Effector CD4-positive, alpha-beta T cell (primary cell): ENCODE measurements at places on chromosomes 5 and 9.

GRCh38 chr5:34898258-34898895 is 16.9 kb downstream of the RAD1 start:
- peak; percentile 46 for DNase-seq

GRCh38 chr9:7121664-7122063 is 363.9 kb downstream of the KDM4C start:
- DNase-seq = no peak

DNA sequence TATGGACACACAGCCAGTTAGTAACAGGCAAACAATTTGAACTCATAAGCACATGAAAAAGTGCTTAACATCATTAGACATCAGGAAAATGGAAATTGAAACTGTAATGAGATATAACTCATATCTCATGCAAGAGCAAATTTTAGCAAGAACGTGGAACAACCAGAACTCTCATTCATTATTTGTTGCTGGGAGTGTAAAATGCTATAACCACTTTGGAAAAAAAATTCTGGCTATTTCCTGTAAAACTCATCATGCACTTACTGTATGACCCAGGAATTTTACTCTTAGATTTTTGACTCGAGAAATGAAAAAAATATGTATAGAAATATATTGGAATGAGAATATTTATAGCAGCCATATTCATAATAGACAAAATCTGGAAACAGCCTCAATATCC is 205.7 kb upstream of the PUM3 start:
- DNase-seq = no peak

GRCh38 chr5:1165864-1166263 is 35.5 kb upstream of the SLC6A19 start:
- no peak for DNase-seq

GRCh38 chr9:27627188-27627564 is 53.9 kb upstream of the C9orf72 start:
- no peak for DNase-seq

DNA sequence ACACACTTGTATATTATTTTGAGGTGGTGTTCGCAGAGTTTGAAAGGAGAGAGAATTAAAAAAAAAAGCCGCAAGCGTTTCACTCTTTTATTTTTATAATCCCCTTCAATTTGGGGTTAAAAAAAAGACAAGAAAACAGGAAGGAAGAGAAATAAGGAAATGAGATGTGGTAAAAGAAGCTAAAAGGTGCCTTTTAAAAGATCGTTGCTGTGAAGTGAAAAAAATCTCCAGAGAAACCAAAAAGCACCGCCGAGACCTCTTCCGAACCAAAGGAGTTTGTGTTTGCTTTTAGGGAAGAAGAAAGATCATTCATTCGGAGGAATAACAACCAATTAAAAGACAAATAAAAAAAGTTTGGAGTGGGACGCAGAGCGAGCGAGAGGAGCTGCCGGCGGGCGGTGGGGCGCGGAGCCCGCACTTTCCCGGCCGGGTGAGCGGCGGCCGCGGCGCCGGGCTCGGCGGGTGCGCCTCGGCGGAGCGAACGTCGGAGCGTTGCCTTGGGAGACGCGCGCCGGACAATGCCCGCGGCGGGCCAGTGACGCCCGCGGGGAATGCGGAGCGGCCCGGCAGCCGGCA is 355 bp downstream of the TLE4 start:
- no peak for DNase-seq

GRCh38 chr5:17127743-17128231 is 89.6 kb upstream of the BASP1 start:
- no peak for DNase-seq

GRCh38 chr5:43141211-43141610 is 20.5 kb downstream of the ZNF131 start:
- DNase-seq = no peak

DNA sequence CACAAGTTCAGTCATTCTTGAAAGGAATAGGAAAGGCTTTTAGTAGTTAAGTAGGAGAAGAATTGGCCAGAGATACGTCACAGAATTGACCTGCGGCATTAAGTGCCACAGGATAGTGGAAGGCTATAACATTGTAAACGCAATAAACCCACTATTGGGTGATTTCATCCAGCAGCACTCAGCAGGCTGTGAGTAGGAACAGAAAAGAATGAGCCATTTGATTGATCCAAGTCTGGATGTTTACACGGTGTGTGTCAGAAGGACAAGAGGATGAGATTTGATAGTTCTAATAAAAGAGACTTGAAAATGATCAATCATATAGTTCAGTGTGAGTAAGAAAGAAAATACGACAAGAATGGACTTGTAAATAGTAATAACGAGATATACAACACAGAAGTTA is 110.0 kb upstream of the MTAP start:
- DNase-seq = no peak

DNA sequence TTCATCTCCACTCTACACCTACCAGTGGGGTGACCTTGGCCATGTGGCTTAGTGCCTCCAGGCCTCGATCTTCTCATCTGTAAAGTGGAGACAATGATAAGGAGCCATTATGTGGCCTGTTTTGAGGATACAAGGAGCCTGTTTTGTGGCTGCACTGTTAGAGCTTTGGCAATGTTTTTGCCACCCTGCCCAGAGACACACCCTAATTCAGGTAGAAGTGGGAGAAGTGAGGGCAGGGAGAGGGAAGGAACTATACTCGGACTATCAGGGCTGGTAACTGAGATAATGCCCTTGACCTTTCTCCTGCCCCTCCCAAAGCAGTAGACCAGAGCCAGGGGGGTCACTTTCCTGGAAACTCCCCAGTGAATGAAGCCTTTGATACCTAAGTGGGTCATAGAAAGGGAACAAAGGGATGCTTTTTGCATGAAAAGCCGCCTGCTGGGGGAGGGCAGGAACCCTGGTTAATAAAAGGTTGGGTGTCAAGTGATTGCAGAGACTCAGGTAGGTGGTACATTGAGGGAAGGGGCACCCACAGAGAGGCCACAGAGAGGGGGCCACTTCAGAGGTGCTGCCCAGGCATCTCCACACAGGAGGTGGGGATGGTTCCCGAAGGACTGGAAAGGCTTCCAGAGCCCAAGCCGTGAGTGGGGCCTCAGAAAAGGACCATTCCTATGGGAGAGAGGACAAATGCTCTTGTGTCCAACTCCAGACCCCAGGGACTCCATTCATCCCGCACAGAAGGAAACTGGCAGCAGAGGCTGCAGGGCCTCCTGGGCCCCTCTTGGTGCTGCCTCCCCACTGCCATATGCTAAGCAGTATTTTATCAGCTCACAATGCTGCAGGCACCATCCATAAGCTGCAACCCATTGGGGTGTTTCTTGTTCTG is 42.3 kb upstream of the VDAC1 start:
- no peak for DNase-seq

DNA sequence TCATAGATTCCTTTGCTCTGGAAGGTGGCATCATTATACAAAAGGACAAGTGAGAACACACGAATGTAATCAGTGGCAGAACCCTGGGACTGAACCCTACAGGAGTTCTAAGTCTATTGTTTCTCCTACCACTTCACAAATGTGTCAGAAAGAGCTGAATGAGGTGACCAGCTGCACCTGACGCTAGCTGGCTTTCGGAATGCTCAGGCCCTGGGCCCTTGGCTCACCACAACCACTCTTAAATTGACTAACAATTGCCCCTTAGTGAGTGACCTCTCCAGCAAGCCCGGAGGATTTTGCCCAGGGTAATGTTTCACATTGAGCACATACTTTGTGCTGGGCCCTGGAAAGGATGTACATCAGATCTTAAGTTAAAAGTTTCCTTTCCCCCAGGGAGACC is 41.2 kb upstream of the ABCA1 start:
- no peak for DNase-seq

- DNase-seq = peak; percentile 24
Measured at GRCh38 chr5:138503487-138504270, 38.4 kb downstream of the EGR1 start.

DNA sequence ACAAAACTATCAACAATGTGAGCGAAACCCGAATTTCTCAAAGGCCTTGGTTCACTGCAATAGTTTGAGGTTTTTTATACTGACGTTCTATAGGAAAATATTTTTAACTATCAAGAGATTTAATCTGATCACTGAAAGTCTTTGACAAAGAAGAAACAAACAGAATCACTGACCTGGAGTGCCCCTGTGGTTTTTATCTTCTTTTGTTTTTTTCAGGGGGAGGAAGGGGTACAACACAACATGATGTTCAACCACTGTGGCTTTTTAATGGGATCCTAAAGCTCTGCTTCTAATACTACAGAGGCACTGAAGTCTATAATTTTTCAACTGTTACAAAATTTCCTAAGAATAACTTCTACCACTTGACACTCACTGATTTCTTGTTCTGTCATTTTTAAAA is 185.9 kb downstream of the AP3B1 start:
- DNase-seq = no peak

DNA sequence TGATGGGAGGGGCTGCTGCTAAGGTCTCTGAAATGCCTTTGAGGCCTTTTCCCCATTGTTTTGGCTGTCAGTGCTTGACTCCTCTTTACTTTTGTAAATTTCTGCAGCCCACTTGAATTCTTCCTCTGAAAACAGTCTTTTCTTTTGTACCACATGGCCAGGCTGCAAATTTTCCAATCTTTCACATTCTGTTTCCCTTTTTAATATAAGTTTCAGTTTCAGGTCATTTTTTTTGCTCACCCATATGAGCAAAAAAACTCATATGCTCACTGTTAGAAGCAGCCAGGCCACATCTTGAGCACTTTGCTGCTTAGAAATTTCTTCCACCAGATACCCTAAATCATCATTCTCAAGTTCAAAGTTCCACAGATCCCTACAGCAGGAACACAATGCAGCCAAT is 234.6 kb upstream of the ADRA1B start:
- DNase-seq = no peak

DNA sequence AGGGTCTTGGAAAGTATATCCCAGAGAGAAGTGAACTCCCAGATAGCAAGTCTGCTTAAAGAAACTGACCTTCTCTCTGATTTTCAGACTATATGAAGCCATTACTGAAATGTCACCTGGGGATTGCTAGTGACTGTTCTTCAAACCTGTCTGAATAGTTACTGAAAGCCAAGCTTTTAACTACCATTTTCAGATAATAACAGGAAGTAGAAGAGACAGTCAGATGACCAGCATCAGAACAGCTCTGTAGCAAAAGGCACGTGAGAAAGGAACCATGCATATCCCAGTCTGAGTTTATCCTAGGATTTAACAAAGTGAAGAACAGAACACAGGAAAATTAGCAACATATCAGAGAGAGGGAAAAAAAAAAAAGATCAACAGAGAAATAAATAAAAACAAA is 74.9 kb upstream of the SELENOP start:
- no peak for DNase-seq

DNA sequence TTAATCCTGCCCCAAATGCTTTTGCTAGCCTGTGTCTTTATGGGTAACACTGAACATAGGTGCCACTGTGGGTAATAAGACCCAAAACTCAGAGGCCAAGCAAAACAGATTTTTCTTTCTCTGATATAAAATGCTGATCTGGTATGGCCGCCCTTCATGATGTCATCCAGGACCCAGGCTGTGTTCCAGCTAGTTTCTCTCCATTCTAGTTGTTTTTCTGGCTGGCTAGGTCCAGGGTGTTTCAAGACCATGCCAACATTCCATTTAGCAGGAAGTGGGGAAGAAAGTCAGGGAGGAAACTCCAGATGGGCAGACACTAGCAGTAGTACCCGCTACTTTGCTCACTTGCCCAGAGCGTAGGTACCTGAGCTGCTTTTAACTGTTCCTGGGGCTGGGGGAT is 183.9 kb upstream of the OTULINL start:
- DNase-seq = no peak

DNA sequence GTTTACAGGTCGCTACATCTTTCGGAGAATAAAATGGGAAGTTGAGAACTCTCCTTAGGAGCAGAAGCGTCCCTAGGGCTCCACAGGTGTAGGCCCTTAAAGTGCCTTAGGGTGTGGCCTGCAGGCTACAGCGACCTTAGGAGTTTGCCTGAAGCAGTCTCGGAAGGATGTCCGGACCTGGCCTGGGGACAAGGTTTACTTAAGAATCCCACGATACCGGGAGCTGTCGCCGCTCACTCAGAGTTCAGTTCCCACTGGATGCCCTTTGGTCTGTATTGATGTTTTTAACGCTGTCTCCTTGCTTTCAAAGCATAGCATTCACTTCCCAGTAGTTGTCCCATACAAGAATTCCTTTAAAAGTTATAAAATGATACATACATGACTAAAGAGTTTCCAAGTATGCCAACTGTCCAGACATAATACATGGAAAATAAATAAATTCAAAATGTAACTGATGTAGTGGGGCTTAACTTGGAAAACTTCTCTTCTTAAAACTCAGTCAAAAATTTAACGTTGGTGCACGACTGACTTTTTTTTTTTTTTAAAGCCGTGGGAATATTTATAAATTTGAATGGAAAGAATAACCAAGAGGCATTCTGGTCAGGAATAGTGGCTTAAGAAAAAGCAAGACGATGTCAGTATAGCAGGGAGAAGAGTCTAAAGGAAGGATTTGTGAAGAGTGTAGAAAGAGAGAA is 848 bp downstream of the RAD50 start:
- peak; percentile 9 for DNase-seq

DNA sequence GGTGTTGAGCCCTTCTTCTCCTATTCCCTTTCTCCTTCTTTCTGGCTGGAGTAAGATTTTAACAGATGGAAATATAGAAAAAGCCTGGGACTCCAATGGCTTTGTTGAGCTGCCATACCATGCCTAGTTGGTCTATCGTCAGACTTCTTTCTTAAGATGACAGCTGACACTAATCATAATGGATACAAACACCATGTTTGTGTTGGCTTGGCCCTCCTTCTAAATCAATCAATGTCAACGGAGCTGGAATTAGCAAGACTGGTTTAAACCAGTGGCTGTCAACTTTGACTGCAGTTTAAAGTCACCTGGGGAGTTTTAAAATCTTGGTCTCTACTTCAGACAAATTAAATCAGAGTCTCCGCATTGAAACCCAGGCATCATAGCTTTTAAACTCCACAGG is 264.5 kb upstream of the PRR16 start:
- no peak for DNase-seq

- DNase-seq = no peak
Measured at GRCh38 chr5:143207058-143207457, 196.4 kb downstream of the NR3C1 start.

- no peak for DNase-seq
Measured at GRCh38 chr9:19554529-19554928, 145.7 kb downstream of the ACER2 start.

DNA sequence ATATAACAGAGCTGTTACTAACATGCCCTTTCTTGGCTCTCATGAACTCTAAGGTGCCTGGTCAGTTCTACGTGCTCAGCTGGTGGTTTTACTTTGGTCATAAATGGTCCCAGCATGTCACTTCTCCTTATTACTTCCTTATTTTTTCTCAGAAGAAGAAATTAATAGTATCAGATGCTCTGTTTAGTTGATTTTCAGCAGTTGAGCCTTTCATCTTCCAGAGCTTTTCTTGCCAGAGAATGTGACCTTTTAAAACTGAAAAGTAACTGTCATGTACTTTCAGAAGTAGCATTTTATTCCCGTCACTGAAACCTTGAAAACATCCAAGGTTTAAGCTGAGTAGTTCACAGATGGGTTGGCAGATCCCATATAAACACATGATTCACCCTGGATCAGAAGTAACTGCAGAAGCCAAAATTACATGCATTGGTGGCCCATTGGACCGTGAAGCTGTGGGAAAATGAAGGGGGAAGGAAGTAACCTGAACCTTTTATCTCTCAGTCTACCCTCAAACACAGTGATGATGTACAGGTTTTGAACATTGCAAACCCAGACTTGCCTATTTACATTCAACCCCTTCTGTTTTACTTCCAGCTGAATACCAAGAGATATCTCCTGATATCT is 50.5 kb downstream of the HACD4 start:
- DNase-seq = no peak
